ENCODE measurements at places on chromosomes 5 and 9.

DNA sequence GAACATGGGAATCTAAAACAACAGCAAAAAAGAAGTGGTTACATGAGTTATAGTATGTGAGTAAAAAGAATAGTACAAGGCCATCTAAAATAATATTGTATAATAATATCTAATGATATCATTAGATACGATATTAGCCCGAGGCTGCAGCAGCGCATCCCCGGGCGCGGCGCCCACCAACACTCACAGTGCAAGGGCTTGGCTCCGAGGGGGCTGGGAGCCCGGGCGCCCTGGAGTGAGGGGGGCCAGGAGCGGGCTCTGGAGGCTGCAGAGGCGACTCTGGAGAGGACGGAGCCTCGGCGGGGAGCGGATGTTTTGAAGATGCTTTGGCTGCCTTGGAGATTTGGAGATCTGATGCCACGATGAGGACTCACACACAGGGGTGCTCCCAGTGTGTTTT, 68.1 kb upstream of the TMEM252 start:
- no peak for DNase-seq

DNA sequence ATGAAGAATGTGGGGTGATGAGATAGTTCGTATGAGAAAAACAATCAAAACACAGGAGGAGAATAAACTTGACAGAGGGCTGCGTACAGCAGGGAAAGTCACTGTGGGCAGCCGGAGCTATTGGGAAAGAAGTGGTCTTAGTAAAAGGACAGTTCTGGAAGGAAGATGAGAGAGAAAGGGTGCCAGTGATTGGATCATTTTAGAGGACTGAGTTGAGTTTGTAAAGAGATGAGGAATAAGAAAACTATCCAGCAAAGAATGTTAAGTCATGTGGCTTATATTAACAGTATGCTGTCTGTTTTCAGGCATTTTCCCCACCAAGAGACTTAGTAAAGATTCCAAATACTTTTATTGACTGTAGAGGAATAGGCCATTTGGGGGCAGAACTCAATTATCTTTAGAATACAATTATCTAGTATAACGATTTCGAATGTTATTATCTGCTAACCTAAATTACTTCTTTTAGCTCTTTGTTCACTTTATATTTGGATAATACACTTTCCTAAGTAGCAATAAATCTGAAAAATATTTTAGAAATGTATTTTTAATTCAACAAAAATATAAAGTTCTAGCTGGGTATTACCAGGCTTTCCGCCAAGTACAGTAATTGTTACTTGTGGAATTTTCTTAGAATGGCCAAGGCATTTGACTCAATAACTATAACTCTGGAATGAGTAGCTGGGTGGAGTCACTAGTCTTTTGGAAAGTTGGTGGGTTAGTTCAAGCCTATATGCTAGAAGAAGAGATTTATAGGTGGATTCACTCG, 15.5 kb upstream of the LOX start:
- no peak for DNase-seq

DNA sequence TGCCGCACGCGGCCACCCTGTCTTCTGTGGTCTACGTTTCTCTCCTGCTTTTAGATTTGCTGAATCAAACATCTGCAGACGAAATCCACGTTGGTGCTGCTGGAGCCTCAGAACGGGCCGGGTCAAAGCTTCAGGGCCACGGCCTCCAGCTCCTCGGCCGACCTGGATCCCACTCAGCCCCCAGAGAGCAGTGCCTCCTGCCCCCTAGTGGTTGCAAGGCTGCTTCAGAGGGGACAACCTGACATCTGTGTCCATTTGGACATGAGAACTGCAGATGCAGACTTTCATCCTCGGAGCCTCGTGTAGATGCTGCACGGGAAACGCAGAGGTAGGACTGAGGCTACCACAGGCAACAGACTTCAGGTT, 23.0 kb upstream of the SLC6A3 start:
- no peak for DNase-seq

GRCh38 chr5:180718810-180719453, 20.9 kb downstream of the OR2Y1 start:
- no peak for DNase-seq

DNA sequence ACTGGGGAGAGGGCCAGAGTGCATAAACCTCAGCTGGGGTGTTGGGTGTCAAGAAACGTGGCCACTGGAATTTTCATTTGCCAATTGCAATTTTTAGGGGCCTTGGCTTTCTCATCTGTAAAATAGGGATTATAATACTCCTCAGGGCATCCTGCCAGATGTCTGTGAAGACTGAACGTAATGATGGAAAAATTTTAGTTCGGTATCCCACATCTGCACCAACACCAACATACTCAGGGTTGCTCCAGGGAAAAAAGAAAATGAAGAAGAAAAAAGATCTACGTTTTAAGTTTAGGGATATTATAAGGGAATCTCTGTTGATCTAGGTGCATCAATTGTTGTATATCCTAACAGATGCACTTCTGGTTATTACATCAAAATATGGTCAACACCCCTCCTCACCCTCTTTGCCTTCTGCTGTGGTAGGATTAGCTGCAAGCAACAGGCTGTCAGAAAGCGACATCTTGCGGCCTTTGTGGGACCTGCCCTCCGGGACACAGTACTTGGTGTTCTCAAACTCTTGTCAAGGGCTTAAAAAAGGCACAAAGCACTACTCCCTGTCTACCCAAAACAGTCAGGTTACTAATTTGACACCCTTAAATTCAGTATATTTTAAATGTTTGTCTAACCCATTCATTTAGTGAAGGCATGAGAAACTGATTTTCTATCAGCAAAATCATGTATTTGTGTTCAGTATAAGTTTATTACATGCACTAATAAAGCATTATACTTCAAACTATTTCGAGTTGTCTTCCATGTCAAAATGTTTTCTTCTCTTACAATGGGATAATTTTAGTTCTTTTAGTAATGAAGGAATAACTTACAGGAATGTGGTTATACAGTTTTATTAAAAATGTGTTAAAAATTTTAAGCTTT, 8.3 kb upstream of the TBC1D2 start:
- DNase-seq: peak; percentile 70

GRCh38 chr9:27476870-27477515, 47.1 kb upstream of the IFNK start:
- DNase-seq: no peak

DNA sequence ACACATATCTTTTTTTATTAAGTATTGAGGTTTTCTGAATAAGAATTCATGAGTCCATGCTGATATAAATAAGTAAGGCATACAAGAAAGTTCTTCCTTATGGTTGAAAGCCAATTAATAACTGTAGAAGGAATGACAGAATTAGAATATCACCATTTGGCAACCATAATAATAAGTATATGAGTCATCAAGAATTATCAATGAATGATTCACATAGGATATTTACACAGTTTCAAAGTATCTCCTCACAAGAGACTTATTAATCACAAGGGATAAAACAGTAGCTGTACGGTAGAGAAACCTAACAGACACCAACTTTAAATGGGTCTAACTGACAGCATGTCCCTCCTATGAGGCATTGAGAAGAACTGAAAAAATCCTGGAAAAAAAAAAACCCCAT, 161.6 kb downstream of the NR3C1 start:
- no peak for DNase-seq

DNA sequence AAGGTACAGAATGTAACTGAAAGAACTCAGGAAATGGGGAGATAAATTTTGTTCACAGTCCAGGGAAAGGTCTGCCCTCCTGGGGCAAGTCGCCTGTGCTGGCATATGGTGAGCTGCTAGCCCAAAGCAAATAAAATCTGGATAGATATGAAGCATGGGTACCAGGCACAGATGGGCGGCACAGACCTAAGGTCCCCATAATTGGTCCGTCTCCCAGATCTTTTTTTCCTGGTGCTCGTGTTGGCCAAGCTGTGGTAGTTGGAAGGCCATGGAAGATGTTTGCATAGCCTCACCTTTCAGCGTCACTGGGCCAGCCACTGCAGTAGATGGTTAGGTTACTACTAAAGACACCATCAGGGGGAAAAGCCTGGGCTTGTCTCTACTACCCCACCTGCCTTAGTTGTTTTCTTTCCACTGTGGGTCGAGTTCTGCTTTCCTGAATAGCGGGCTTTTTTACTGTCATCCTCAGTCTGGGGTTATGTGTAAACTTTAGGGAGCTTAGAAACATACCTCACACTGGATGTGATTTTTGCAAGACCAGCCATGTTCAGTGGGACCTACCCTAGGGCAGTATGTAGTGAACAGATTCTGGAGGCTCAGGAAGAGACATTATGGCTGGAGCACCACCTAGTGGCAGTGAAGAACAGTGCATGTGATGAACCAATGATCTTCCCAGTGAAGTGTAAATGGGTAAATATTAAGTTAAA, 24.2 kb upstream of the GLRX start:
- DNase-seq: peak; percentile 46

GRCh38 chr5:89181546-89181945, 298.6 kb upstream of the MEF2C start:
- no peak for DNase-seq

DNA sequence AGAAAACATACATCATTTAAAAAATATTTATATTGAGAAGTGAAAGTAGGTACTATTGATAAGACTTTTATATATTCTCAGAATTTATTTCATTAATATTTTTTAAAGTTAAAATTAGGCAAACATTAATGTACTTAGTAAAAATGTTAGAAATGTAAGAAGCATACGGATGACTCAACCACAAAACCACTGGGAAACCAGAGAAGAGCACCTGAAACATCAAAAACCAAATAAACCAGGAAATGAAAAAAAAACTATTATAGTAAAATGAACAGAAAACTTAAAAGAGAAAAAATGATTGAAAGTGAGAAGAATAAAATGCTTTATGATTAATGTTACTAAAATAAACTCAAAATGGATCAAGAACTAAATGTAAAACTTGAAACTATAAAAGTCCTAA, 233.2 kb upstream of the DAB2 start:
- no peak for DNase-seq

GRCh38 chr9:136623842-136624183, 38.9 kb upstream of the EGFL7 start:
- DNase-seq: no peak

DNA sequence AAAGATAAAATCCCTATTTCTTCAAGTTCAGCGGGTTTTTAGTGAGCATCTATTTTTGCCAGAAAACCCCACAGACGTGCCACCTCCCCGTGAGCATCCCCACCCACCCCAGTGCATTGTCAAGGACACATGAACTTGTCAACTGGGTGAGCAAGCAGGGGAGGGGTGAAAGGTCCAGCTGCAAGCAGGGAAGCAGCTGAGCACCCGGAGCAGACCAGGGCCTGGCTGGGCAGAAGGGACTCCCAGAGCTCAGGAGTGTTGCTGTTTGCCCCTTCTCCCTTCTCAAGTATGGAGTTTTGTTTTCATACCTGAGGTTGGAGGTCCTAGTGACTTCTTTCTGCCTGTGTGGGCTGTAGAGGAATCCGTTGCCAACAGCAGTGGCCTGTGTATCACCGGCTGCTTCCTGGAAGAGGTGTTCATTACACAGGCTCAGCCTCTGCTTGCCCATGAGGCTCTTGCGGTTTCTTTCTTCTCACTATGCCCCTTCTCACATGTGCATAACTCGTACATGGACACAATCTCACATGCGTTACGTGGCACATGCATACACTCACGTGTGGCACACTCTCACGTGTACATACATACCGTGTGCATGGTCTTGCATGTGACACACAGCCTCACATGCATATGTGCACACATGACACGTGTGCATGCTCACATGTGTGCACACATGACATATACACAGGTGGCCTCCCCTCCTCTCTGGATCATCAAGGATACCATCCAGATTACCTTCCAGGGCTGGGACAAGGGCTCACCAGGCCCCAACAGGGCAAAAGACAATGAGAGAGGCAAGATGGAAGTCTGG, 126.7 kb downstream of the MVB12B start:
- DNase-seq: no peak

DNA sequence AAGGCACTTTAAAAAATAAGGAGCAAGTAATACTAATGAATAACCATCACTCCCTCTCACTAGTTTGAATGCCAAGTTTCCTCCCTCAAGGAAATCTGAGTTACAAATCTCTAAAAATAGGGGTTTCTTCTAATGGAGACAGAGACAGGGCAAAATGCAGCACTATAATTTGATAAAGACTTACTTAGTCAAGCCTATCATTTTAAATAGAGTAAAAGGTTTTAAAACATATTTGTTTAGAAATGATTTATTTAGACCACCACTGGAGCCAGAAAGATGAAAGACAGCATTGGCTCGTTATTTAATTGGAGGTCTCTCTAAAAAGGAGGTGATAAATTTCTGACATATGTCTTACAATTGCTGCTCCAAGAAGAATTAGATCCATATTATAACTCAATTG, 228.7 kb downstream of the TLE1 start:
- no peak for DNase-seq

DNA sequence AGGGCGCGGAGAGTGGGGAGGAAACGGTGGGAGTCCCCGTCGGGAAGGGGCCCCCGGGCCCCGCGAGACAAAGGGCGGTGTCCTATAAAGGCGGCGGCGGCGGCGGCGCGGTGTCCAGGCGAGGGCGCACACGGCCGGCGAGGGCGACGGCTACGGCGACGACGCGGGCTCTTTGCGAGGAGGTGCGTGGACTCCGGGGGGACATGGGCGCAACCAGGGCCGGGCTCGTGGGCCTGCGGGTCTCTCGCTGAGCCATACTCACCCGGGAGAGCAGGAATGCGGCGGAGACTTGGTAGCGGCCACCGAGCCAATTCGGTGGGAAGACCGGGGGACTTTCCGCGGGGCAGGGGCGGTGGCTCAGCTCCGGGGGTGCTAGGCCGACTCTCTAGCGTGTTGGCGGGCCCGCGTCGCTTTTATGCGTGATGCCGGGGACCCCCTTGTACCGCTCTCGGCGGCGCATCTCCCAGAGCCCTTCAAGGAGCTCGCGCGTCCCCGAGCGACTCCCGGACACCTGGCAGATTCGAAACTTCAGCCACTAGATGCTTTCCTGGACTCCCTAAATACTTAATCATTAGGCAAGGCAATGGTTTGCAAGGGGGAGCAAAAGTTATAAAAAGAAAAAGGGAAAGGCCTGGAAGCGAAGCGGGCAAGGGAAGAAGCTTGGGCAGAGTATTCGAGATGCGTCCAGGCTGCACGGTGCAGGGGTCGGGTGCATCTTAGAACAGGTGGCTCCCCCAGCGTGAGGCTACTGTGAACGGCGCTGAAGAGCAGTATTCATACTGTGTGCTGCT, 5.9 kb upstream of the TAL2 start:
- DNase-seq: peak; percentile 1

DNA sequence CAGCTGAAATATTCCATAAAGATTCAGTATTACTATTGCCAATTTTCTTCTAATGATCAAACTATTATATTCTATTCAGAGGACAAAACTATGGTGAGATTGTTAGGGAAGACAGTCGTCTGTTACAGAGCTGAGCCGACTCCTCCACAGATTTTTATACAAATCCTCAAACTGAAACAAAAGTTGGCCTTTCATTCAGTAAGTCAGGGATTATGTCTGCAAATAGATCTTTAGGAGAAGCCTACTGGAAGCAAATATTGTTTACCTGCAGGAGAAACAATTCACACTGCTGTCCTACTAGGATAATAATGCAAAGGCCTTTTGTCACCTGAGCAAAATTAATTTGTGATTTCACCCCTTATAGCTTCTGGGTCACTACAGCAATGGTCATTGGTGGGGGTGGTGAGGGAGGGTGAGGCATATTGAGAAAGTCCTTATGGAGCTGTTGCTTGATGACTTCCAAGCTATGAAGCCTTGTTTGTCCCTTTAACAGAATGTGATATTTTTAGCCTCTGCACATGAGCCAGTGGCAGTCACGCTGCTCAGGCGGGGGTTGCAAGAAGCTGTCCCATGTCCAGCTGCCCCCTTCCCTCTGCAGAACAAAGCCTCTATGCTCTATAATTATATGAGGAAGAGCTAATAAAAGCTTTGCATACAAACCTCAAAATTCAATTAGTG, 200.5 kb upstream of the KLF9 start:
- no peak for DNase-seq
